ENCODE measurements at places on chromosomes 4 and X.

DNA sequence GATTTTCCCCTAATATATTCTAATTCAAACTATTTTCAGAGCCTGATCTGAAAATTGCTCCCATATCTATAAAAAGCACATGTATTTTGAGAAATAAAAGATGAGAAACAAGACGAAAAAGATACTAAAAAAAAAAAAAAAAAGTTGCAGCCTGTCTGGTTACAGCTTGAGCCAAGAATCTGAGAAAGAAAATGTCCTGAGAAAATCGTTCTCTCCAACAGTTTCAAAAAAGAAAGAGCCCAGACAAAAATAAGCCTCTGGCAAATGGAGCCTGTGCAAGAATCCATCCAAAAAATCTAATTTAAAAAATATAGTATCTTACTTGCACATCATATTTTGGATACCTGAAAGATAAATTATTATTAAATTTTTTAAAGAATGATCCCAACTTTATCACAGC, 163.0 kb upstream of the TBL1X start:
- no peak for DNase-seq

GRCh38 chr4:149211876-149212275, 603.8 kb downstream of the IQCM start:
- no peak for DNase-seq

DNA sequence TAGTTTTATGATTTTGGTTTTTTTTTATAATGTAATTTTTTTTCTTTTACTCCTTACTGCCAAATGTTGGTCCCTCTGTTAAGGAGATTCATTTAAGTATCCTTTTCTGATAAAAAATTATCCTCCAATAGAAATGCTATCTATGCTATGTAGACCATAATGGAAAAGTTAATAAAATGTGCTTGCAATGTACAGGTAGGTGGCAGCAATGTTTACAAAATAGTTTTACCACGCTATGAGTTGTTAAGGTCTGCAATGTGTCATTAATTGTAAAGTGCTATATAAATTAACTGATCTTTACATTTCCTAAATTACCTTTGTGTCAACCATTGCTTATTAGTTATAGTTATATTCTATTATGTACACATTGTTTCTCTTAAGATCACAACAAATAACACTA, 3.8 kb upstream of the CENPC start:
- DNase-seq = no peak

GRCh38 chr4:119189638-119190037, 22.9 kb upstream of the USP53 start:
- DNase-seq = no peak

DNA sequence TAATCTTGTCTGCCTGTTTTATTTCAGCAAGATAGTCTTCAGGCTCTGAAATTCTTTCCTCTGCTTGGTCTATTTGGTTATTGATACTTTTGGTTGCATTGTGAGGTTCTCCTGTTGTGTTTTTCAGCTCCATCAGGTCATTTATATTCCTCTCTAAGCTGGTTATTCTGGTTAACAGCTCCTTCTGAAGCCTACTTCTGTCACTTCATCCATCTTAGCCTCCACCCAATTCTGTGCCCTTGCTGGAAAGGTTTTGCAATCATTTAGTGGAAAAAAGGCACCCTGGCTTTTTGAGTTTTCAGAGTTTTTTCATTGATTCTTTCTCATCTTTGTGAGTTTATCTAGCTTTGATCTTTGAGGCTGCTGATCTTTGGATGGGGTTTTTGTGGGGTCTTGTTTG, 647.7 kb downstream of the SPRY1 start:
- DNase-seq = no peak

- DNase-seq = no peak
Observed at GRCh38 chrX:4547213-4547836, 833.9 kb upstream of the PRKX start.
